ENCODE measurements at places on chromosomes 12 and 14.

- peak; percentile 70 for DNase-seq
Observed at GRCh38 chr14:52553671-52554575, 1.3 kb downstream of the GPR137C start.

DNA sequence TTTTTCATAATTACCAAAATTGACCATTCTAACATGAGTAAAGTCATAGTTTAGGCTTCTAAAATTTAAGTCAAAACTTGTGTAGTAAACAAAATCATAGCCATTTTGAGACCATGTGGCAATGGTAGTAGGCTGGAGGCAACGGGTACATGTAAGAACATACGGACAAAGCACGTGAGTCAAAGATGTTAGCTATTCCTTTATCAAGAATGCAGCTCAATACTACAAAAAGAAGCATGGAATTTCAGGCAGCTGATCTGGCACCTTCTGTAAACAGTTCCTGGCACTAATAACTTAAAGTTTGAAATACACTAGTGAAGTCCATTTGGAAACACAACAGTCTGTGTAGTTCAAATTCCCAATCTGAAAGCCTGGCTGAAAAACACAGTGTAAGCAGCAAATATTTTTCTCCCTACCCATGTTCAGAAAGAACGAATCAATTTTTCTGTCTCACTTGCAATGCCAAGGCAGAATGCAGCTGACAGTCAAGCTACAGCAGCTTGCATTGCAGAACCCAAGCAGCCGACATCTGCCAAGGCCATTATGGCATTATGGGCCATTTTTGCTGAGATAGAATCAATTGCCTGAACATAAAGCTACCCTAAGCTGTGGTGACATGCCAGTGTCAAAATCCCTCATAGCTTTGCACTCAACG, 29.3 kb downstream of the MYF5 start:
- DNase-seq: no peak

DNA sequence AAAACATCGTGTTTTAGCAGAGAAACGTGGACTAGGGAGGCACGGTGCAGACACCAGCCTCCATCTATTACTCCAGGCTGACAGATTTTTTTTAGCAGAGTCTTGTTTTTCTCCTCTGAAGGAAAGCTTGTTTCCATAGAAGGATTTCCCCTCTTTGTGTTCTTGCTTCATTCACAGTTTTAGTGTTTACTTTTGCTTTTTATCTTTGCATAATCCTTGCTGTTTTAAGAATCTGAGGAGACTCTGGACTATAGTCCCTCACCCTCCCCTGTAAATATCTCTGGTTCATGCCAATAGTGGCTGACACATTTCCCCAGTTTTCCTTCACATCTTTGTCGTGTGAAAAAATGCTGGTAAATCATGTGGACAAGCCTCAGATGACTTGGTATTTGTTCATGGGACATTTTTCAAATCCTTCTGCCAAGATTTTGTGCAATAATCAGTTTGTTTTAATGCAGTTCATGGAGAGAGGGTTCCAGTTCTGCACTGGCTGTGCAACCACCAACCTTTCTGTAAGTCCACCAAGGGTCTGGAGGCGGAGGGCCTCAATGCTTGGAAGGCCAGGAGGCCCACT, 39.9 kb upstream of the TMCC3 start:
- DNase-seq: no peak

DNA sequence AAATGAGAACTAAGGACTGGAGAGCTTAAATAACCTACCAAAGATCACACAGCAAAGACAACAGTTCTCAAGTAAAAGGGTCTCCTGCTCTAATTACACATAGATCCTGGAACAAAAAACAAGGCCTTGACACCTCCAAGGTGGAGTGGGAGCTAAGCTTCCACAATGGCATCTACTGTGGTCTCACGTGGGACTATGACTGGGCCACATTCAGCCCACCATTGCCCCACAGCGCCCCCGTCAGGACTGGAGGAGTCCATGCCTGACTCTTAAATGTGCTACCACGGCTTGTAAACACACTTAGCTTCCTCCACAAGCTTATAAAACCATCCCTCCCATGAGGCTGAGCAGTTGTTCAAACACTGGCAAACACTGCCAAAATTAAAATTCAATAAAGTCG, 88.5 kb downstream of the GCH1 start:
- DNase-seq: peak; percentile 9

DNA sequence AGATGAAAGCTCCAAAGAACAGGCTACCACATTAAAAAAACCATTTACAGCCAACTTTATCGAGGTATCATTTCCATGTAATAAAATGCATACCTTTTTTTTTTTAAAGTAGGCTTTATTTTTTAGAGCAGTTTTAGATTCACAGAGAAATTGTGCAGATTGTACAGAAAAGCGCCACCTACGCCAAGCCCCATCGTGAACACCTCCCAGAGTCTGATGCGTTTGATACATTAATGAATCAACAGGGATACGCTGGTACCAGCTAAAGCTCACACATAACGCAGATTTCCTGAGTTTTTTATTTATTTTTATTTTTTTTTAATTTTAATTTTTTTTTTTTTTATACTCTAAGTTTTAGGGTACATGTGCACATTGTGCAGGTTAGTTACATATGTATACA, 129.9 kb downstream of the KIF26A start:
- DNase-seq: no peak

DNA sequence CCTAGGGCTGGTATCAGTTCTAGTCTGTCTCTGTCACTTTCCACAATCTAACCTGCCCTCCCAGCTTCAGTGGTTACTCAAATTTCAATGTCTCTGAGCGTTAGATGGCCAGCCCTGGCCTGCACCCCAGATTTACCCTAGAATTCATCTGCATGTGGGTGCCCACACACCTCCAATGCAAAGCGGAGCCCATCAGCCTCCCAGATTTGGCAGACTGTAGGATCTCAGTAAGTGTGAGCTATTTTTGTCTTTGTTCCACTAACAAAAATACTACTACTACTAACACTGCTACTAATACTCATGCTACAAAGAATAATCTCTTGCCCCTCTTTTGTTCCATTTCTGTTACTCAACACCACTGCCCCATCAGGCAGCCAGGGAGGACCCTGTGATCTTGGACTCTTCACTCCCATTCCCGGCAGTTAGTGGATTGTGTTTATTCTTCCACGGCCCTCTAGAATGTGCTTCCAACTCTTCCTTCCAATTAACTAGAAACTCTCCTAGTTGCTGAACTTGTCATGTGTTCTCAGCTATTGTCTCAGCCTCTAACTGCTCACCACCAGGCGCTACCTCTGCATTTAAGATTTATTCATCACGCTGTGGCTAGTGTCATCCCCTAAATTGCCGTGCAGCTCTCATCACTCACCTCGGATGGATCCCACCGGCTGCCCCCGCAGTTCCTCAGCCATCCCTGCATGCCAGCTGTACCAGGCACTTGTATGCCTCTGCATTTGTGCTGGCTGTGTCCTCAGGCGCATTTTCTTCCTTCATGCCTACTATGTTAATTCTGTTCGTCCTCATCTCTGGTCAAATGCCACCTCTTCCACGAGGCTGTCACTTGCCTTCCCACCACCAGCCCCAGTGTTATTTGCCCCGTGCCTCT, 150.6 kb upstream of the HIF1A start:
- no peak for DNase-seq

GRCh38 chr14:30272848-30273832, 285.8 kb upstream of the G2E3 start:
- no peak for DNase-seq

DNA sequence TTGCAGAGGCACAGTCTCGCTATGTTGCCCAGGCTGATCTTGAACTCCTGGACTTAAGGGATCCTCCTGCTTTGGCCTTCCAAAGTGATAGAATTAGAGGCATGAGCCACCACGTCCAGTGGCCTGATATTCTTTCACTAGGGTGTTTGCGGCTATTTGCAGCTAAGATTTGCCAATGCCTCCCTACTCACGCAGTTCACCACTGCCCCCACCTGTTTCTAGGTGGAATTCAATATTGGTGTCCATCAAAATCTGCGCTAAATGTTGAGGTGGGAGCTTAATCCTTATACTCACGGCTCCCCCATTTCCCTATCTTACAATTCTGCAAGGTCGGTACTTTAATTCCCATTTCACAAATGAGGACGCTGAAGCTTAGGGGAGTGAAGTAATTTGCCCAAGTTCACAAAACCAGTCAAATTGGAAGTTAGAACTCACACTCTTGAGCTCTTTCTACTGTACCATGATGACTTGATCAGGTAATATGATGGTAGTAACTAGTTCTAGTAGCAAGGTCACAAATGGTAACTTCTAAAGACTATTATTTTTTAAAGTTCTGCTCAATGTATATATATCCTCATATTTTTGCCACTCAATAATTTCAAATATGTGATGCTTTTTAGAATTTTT, 22.1 kb upstream of the LRRC9 start:
- DNase-seq: no peak

- no peak for DNase-seq
Observed at GRCh38 chr14:31934767-31935266, 142.3 kb upstream of the ARHGAP5 start.

DNA sequence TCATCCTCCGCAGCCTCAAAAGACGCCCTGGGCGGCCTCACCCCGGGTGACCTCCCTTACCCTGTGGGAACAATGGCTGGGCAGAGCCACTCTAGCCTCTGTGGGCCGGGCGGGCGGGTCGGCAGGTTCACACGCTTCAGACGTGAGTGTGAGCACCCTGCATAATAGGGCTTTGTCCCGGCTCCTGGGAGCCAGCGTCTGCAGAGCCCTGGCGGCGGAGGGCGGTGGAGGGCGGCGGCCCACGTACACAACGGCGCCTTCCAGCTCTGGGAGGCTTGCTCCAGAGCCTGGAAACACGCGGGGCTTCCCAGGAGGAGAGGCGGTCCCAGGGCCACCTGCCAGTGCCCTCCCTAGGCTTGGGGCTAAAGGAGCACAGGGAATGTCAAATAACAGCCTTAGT, 205.6 kb downstream of the BCL11B start:
- no peak for DNase-seq

Data from stimulated activated CD8-positive, alpha-beta memory T cell treated with anti-CD3 and anti-CD28 coated beads, Interleukin-4, amount 100 ng/mL, for 24 hours (primary cell).